ENCODE measurements at places on chromosomes 1 and 21.
A peak's percentile ranks its signal among the peaks of the same experiment; 100 is the strongest.

DNA sequence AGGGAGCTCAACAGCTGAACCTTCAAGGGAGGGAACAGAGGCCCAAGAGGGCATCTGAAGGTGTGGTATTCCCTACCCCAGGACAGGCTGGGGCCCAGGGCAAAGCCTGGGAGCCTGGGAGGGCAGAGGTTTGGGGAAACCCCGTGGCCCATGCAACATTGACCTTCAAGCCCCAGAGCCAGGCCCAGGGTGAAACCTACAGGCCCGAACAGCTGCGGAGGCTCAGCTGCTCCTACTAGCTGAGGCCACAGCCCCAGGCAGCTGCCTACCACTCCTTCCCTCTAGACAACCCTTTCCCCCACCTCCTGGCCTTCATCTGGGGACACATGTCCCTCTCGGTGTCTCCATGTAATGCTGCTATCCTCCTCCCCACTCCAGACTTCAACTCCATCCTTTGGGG lies 3.2 kb downstream of the LAD1 start:
- DNase-seq, result no peak

GRCh38 chr1:63907051-63907450 lies 133.2 kb downstream of the ROR1 start:
- DNase-seq, result no peak

- DNase-seq, result no peak
Observed at GRCh38 chr1:218742467-218743262, 397.5 kb downstream of the TGFB2 start.

DNA sequence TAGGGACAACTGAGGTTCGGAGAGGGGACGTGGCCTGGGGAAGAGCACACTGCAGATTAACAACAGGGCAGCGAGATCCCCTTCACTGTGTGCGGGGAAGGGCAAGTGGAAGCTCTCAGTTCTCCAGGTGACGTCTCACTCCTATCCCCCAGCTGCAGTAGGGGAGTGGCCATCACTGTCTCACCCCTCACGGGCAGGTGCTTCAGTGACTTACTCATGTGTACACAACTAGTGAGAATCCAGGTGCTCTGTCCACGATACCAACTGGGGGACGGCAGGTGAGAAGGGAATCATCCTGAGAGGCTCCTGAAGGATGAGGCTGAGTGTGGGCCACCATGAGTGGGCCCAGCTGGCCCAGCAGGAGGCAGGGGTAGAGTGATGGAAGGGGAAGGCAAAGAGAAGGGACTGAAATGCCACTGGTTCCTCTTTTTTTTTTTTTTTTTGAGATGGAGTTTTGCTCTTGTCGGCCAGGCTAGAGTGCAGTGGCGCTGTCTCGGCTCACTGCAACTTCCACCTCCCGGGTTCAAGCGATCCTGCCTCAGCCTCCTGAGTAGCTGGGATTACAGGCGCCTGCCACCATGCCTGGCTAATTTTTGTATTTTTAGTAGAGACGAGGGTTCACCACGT lies 25.9 kb downstream of the RHBG start:
- peak; percentile 29 for DNase-seq

DNA sequence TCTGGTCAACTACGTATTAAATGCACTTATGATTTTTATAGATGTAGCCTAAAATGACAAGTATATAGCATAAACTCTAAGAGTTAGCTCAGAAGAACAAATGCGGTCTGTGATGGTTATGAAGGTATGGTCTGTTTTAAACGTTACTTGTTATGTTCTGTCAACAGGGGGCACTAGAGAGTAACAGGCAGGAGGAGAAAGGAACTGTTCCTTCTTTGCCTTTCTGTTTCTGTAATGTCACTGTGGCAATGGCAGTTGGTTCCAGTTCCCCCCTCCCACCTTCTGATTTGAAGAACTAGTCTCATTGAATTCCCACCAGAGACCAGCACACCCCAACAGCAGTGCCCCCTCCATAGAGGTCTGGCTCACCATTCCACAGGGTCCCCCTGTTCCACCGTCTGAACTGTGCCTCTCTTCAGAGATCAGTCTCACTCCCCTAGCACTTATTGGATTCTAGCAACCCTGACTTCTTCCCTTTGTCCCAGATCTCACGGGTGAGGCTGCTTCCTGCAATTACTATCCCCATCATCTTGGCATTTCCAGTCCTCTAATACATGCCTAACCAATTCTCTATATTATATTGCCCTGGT lies 14.0 kb downstream of the KRTAP24-1 start:
- DNase-seq, result peak; percentile 12

GRCh38 chr1:107637101-107637500 lies 327.9 kb downstream of the VAV3 start:
- no peak for DNase-seq

- DNase-seq, result peak; percentile 25
Observed at GRCh38 chr1:178877896-178878295, 7.0 kb upstream of the ANGPTL1 start.

GRCh38 chr1:28104866-28105467 lies 16.6 kb upstream of the EYA3 start:
- no peak for DNase-seq

DNA sequence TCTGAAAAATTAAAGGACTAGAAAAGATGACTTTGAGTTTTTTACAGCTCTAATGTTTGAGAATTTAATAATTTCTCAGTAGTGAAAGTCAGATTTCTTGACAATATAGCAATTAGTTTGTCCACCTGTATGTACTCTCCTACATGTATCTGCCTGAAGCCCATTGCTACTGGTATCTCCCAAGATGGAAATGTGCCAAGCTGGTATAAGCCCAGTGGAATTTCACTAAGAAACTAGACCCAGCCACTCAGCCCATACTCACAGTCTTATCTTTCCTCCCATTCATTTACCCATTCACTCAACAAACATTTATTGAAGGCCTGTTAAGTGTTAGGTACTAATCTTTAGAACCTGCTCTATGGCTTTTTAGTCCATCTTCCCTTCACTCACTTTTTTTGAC lies 21.6 kb upstream of the TRIM45 start:
- no peak for DNase-seq

GRCh38 chr21:41894922-41895557 lies 15.9 kb upstream of the PRDM15 start:
- no peak for DNase-seq

GRCh38 chr21:45957981-45958600 lies 23.5 kb upstream of the COL6A1 start:
- no peak for DNase-seq

DNA sequence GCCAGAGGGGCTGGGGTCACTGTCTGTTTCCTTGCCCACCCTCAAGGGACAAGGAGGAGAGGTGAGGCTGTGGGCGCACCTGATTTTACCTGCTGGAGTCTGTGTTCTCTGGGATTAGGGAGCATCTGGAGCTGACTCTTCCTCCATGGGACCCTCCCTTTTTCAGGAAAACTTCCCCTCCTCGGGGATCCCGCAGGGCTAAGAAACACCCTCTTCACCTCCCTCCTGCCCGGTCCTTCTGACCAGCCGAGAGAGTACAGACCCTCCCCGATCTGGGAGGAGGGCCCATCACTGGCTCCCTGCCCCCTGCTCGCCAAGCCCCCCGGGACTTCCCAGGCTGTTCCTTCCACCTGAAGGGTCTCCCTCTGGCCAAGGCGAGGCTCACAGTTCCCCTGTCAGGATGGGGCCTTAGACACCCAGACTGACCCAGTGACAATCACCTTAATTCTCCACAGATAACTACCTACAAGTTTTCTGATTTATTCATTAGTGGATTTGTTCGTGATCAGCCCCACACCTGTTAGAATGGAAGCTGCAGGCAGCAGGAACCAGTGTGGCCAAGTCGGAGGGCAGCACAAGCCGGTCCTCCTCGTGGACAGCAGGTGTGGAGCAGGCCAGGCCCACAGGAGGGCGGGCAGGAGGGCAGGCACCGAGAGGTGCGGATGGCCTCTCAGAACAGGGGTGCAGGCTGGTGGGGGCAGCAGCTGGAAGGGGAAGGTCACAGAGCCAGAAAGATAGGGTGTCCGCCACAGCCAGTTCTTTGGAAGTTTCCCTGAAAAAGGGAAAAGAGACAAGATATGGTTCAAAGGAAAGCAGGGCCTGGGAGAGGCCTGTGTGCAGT lies 15.9 kb upstream of the SAMD11 start:
- DNase-seq, result no peak

- peak; percentile 58 for DNase-seq
Observed at GRCh38 chr1:36337830-36338229, 14.4 kb upstream of the EVA1B start.

GRCh38 chr21:42524341-42525028 lies 10.8 kb downstream of the SLC37A1 start:
- DNase-seq, result peak; percentile 39

DNA sequence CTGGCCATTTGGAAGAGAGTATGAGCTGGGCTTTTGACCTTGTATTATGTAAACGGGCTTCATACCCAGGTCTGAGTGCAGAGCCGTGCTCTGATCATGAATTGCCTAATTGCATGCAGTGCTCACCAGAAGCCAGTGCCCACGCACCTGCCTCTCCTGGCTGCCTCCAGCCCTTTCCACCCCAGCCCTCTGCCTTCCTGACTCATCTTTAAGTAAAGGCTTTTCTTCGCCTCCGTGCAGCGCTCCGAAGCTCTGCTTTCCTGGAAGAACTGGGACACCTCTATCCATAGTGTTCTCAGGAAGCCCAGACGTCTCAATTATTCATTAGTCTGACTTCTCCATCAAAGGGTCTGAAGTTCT lies 413.7 kb downstream of the PTPRU start:
- DNase-seq, result no peak

DNA sequence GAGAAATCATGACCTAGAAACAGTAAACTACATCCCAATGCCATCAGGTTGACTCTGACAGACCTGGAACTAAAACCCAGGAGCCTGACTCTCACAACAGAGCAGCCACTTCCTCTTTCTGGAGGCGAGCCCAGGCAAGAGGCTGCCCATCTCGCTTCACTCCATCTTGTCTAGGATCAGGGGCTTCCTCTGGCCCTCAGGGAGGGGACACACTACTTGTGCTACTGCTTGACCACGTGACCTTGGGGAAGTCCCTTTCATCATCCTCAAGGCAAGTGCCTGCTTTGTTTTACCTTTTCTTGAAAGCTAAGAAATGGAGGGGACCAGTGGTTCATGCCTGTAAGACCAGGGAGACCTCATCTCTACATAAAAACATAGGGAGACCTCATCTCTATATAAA lies 2.6 kb upstream of the TENT5B start:
- DNase-seq, result peak; percentile 32

DNA sequence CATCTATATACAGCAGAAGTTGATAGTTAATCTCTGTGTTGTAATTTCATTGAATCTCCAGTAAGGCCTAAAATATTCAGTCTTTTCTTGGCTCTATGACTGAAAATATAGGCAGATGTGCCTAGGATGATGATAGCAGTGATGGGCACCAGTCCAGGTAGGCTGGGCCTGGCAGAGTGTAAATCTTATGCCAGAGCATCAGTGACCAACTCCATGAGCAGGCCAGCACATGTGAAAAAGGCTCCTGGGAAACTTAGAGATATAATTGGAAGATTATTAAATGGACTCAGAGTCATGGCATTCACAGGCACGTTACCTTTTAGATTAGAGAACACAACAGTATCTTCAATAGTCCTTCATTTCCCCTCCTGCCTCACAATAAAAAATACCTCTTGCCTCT lies 20.7 kb upstream of the CYYR1 start:
- no peak for DNase-seq

DNA sequence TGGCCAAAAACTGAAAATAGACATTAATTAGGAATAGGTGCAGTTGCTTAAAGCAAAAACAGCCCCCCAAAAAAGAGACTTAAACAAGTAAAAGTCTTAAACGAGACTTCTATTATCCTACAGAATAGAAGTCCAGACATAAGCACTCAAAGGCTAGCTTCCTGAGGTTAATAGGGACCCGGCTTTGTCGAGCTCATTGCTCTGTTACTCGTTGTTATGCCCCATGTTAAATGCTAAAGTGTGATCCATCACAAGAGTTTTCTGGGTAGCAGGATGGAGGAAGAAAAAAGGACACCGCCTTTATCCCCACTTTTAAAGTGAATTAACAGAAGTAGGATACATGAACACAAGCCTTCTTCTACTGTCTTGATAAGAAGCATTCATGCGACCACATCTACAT lies 10.6 kb downstream of the CD1D start:
- no peak for DNase-seq
